ENCODE measurements at places on chromosomes 6 and 20.

- DNase-seq: no peak
These were observed 8.0 kb downstream of the QKI start for GRCh38 chr6:163422550-163422949.

- no peak for DNase-seq
These were observed 190.9 kb downstream of the SASH1 start for GRCh38 chr6:148533309-148534107.

GRCh38 chr6:152063170-152063921 lies 255.9 kb downstream of the ESR1 start:
- no peak for DNase-seq

DNA sequence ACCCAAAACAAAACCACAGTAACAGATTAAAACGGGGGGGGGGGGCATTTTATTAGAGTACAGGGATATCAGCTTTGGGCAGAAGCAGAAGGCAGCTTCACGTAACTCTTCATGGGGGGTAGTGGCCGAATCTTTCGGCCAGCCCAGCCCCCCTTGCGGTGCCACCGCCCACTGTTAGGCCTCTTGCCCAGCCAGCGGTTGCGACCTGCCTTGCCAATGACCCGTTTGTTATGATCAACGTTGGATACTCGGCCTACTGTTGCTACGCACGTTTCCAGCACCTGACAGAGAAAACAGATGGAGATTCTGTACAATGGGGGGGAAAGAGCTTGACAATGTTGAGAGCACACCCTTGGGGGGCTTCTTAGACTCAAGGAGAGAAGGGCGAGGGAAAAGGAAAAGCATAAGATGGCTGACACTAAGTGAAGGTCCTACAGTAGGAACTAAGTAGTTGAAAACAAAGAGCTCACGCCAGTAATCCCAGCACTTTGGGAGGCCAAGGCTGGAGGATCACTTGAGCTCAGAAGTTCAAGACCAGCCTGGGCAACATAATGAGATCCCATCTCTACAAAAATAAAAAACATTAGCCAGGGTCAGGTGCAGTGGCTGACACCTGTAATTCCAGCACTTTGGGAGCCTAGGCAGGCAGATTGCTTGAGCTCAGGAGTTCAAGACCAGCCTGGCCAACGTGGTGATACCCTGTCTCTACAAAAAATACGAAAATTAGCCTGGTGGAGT lies 724 bp upstream of the CUL7 start:
- no peak for DNase-seq

DNA sequence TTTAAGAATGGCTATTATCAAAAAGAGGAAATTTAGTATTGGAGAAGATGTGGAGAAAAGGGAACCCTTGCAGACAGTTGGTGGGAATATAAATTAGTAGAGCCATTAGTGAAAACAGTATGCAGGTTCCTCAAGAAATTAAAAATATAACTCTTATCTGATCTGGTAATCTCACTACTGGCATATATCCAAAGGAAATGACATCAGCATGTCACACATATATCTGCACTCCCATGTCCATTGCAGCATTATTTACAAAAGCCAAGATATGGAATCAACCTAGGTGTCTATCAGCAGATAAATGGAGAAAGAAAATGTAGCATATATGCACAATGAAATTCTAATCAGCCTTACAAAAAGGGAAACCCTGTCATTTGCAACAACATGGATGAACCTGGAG lies 2.6 kb downstream of the SIRPG start:
- DNase-seq: no peak

DNA sequence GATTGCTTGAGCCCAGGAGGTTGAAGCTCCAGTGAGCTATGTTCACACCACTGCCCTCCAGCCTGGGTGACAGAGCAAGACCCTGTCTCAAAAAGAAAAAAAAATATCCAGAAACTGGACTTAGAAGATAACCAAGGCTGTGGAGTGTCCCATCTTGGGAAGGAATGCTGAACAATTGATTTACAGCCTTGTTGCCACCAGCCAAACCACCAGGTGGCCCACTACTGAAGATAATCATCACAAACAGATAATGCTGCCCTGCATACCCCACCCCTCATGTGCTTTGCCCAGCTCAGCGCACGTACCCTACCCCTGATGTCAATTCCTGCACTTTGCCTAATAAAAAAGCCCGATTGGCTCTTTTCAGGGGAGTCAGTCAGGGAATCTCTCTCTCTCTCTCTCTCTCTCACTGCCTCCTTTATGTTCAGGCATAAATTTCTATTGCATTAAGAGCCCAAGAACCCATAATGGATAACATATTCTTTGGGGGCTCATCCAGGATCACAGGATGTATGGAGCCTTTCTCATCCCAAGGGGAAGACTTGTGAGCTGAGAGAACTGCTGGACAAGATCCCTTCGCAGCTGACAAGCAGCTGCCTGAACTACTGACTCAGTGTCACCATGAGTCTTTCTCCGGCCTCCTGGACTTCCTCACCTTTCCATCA lies 166.4 kb downstream of the CD24 start:
- no peak for DNase-seq

GRCh38 chr6:34360556-34360955 lies 31.9 kb downstream of the NUDT3 start:
- no peak for DNase-seq
